ENCODE measurements at places on chromosomes 3 and 15. TPM values are rescaled to one million over a fixed set of nuclear protein-coding genes. Genes with fewer than 3 reads are reported as not detected.

GRCh38 chr3:122214711-122215110 is 31.2 kb downstream of the CASR start:
- DNase-seq = no peak

GRCh38 chr3:135918600-135918999 is 46.9 kb upstream of the PPP2R3A start:
- no peak for DNase-seq

DNA sequence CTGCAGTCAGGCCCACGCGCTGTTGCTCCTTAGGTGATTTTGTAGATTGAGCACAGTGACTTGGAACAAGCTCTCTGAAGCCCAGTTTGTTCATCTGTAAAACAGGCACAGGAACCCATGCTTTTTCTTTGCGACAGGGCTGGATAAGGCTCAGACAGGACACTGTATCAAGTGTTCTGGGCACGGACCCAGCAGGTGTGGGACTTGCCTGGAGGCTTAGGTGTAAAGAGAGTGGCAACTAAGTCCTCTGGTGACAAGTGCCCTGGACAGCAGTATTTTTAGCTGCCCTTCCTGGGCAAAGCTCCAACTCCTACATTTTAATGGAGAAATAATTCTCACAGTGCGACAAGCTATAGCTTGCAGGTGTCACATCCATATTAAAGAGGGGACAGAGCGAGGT is 32.2 kb downstream of the CD276 start:
- DNase-seq = no peak

DNA sequence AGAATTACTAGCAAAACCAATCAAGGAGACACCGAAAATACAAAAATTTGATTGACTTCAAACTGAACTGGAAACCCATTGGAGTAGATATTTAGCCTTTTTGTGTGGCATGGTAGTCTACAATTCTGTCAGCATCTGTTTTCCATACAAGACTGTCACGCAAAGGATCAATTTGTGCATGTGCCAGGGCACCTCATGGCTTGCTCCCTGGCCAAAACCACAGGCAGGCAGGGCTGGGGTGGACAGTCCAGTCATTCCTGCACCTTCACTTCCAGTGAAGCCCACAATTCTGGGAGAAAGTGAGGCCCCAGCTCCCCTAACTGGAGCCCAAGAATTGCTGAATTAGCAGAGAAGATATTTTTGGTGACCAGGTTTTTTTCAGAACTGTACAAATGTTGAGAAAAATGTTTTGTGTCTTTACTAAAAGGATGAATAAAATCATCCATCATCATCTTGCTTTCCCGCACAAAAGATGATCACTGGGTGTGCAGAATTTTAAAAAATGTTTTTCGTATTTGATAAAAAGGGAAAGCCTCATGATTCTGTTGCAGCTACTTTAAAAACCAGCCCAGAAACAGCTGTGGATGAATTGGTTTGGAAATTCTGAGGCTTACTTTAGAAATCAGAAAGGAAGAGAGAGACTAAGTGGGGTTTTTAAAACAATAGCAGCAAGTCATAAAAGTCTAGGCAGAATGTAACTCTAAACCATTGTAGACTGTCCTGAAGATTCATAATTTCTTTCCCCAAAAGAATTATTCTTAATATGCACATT is 86.4 kb downstream of the PCCB start:
- DNase-seq = no peak

GRCh38 chr3:141407825-141408224 is 39.5 kb downstream of the ZBTB38 start:
- no peak for DNase-seq

GRCh38 chr15:63380151-63380807 is 1.4 kb downstream of the CA12 start:
- no peak for DNase-seq

PRRT3 gene
- 2.0 TPM for polyA plus RNA-seq

SUSD5 gene
- polyA plus RNA-seq = 1.2 TPM

NEDD4 gene
- 9.0 TPM for polyA plus RNA-seq

Measured in hindlimb muscle (tissue), 1 donor.